Stimulated activated naive CD4-positive, alpha-beta T cell treated with Interleukin-2 at 50 U/mL for 16 hours (primary cell): ENCODE measurements at places on chromosomes 1 and 21.

DNA sequence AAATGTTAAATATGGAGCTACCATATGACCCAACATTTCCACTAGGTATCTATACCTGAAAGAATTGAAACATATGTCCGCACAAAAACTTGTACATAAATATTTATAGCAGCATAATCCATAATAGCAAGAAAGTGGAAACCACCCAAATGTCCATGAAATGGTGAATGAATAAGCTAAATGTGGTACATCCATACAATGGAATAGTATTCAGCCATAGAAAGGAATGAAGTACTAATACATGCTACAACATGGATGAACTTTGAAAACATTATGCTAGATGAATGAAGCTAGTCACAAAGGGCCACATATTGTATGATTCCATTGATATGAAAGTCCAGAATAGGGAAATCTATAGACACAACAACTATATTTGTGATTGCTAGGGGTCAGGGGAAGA lies 20.0 kb upstream of the BLACAT1 start:
- no peak for DNase-seq

GRCh38 chr1:231172411-231172810 lies 10.6 kb downstream of the TRIM67 start:
- no peak for DNase-seq

GRCh38 chr1:210940081-210940617 lies 193.8 kb downstream of the KCNH1 start:
- no peak for DNase-seq

- no peak for DNase-seq
These were observed 79.6 kb downstream of the ST3GAL3 start for GRCh38 chr1:43786960-43787359.

DNA sequence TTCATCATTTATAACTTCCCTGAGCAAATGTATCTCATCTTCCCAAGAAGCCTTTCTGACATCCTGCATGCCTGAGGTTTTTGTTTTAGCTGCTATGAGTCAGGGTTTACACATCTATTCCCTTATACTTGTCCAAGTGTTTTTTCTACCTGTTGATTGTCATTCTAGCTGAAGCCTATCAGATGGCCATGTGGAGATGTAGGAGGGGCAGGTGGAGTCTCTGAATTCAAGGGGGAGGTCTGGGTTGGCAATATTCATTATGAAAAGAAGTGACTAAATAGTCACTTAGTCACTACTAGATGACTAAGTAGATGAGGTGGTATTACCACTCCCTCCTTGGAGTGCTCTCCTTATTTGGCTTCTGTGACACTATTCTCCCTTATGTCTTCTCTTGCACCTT lies 52.4 kb downstream of the XCL1 start:
- no peak for DNase-seq

DNA sequence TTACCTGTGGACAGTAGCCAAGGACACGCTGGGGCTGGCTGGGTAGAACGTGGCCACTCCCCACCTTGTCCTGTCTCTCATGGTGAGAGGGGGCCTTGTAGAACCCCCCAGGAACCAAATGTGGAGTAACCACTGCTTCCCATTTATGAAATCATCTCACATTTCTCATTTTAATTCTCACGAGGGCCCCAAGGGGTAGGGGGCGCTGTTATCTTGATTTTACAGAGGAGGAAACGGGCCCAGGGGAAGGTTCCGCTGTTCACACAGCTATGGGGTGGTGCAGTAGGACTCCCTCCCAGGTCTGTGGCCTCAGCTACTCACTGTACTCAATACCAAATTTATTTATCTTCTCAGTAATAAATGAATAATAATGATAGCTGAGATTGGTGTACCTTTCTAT lies 5.5 kb downstream of the SMPDL3B start:
- peak; percentile 65 for DNase-seq

DNA sequence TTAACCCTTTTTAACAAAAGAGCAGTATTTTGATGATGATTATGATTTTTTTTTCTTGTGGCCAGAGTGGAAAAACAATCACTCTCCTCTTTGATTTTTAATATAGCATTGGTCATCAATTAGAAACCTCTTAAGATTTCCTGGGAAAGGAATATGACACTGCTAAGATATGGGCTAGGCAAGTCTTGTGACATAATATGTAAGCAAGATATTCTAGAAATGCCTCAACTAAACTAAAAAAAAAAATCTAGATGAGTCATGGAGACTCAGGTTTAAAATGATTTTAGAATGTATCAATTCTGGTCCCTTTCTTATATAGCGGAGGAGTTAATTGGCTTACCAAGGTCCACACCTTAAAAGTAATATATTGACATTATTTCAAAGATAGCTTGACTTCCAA lies 60.3 kb upstream of the JUN start:
- no peak for DNase-seq

- DNase-seq, result no peak
These were observed 9.9 kb upstream of the CFHR2 start for GRCh38 chr1:196933531-196934189.

DNA sequence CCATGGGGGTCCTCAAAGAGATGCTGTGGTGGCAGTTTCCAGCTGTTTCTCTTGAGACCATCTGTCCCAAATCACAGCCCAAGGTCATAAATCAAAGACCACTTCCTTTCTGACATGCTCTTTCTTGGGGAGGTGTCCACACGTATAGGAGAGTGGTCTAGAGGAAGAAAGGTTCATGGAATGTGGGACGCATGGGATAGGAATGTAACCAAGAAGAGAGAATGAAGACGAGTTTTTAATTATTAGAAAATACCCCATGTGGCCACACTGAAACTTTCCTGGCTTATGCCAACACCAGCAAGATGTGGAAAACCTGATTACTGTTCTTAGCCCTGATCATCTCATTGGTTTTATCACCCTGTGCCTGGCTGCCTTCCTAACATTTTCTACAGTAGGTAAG lies 124.2 kb upstream of the IFFO2 start:
- no peak for DNase-seq

- no peak for DNase-seq
These were observed 12.8 kb downstream of the PMF1 start for GRCh38 chr1:156225677-156226014.

DNA sequence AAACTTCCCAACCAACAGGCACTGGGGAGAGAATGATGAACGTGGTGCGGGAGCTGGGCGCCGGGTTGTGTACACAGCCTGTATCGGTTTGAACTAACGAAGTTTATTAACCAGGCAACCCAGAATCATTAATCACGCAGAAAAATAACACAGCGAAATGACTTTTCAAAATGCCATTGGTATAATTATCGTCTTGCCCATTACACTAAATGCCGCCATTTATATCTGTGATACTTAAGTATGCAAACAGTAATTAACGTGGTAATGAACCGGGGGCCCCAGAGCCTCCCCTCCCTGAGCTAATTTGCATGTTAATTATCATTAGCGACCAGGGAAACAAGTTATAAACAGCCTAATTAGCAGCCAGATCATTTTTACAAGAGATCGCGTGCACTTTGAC lies 5.1 kb upstream of the TTC34 start:
- no peak for DNase-seq

DNA sequence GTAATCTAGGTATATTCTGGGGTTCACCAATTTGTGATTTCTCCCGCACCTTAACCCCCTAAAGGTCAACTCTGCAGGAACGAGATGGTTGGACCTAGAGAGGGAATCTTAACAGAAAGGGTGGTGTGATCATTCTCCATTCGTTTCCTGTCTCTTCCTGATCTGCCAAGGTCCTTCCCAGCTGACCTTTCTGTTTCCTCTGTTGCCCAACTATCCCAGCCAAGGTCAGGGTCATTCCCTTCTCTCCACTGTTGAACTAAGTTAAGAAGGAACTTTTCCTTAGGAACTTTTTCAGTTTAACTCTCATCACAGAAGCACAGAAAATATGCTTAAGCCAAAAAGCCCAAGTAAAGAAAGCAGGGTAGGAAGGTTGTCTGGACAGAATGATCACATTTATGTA lies 49.3 kb downstream of the KAZN start:
- no peak for DNase-seq

GRCh38 chr1:16980473-16981268 lies at the start of gene MFAP2:
MFAP2 (minus strand) TSS chr1:16980620; CDS start chr1:16978273, 2,347 bp downstream.
- DNase-seq, result no peak

DNA sequence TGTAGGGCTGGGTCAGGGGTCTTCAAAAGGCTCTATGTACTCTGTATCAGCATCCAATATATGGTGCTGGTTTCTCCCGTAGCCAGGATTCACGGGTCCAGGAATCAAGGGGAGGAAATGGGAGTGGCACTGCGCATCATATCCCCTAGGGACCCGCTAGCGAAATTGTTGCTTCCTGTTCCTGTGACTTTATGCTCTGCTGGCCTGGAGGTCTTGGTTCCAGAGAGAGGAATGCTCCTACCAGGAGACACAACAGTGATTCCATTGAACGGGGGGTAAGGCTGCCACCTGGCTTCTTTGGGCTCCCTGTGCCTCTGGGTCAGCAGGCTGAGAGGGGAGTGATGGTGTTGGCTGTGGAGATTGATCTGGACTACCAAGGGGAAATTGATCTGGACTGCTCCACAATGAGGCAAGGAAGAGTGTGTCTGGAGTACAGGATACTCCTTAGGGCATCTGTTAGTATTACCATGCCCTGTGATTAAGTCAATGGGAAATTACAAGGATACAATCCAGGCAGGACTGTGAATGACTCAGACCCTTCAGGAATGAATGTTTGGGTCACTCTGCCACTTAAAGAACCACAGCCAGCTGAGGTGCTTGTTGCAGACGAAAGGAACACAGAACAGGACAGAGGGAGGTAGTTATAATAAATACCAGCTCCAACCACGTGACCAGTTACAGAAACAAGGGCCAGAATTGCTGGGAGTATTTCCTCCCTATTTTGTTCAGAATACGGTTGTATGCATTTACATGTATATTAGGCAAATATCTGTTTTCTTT lies 10.2 kb downstream of the SPSB1 start:
- no peak for DNase-seq

DNA sequence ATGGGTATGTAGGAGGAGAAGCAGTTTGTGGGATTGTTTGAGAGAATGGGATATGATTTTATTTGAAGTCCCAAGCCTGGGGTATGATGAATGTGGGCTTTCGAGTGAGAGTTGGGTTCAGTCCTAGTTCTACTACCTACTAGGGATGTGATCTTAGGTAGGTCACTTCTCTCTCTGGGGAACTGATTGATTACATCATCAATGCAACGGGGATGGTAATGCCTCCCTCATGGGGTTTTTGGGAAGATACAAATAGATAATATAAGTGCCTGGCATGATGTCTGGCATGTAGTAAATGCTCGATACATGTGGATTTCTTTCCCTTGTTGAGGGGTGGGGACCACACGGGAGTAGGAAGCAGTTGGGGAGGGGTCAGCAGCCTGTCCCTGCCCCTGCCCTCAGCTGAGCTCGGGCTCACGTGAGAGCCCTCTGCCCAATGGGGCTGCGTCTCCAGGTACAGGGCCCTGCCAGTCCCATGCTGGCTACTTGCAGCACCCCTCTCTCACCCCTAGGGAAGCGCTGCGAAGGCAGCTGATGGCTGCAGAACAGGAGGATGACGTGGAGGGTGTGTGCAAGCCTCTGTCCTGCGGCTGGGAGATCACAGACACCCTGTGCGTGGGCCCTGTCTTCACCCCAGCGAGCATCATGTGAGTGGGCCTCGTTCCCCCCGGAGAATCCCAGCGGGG lies 38.7 kb downstream of the AZIN2 start:
- DNase-seq, result no peak

DNA sequence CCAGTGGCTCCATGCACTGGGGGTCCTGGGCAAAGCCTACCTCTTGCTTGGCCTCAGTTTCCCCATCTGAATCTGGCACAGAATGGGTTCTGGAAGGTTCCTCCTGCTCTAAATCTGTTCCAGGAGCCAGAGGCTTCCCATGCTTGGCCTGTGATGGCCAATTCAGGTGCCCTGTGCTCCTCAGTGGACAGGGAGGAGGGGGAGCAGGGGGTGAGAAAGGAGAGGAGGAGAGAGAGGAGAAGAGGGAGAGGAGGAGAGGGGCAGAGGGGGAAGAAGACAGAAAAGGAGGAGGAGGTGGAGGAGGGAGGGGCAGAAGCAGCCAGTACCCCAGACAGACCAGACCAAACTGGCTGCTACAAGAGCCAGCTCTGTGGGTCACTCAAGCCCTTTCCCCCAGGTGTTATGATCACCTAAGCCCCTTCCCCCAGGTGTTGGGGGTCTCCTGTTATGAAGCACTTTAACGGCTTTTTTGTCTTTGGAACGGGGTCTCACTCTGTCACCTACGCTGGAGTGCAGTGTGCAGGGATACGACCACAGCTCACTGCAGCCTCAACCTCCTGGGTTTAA lies 43.7 kb downstream of the TRIM11 start:
- no peak for DNase-seq

- DNase-seq, result no peak
These were observed 39.9 kb downstream of the OLFML2B start for GRCh38 chr1:161983725-161984124.

GRCh38 chr1:116569776-116570357 lies 959 bp downstream of the CD58 start:
- peak; percentile 56 for DNase-seq
